ENCODE measurements at places on chromosomes 2 and 18. TPM values are rescaled to one million over a fixed set of nuclear protein-coding genes. Genes with fewer than 3 reads are reported as not detected.

Gene KCNG2
- not detected for total RNA-seq

Gene ARHGAP28
- 4.1 TPM for total RNA-seq

Gene ZNF514
- total RNA-seq: 49.2 TPM

DNA sequence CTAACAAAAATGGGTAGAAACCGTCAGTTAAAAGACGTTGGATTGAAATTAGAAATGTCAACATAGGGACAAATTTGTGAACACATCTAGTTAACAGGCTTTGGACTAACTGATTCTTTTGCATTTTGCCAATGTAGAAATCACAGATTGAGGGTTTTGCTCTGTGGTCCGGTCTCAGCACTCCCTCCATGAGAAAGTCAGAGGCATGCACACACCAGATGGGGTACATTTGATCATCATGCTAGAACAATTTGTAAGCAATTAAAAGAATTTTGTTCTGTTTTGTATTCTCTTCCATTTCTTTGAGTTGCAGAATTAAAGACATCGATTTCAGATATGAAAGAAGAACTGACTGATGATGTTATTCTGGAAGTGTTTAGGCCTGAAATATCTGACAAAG lies 179.1 kb upstream of the CCDC68 start:
- H3K27me3 ChIP-seq: no peaks in the 10 kb centered on the region
- no peaks in the 10 kb centered on the region for H3K36me3 ChIP-seq
- H3K4me3 ChIP-seq: no peak overlapping the region

- no peaks in the 10 kb centered on the region for H3K27me3 ChIP-seq
- no peaks in the 10 kb centered on the region for H3K36me3 ChIP-seq
- no peak overlapping the region for H3K27ac ChIP-seq
- H3K4me1 ChIP-seq: peaks cover 15% of the 10 kb centered on the region
Observed at GRCh38 chr2:64992990-64993389, 3.8 kb downstream of the SLC1A4 start.

DNA sequence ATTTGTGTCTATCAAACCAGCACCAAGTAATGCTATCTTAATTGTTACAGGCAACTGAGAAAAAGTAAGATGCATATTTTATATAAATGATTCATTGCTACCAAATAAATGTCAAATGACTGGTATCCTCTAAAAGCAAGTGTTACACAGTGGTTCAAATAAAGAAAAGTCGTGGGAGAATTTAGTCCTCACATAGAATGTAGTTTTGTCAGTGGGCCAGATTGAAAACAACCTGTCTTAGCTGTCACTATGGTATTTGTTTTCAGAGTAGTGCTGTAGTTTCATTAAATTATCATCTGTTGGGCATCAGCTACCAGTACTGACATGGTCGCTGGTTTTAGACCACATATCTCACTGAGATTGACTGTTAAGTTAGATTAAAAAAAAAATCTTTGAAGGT lies 10.2 kb upstream of the EIF2AK3 start:
- no peaks in the 10 kb centered on the region for H3K27me3 ChIP-seq
- no peaks in the 10 kb centered on the region for H3K36me3 ChIP-seq
- H3K4me1 ChIP-seq: no peaks in the 10 kb centered on the region

DNA sequence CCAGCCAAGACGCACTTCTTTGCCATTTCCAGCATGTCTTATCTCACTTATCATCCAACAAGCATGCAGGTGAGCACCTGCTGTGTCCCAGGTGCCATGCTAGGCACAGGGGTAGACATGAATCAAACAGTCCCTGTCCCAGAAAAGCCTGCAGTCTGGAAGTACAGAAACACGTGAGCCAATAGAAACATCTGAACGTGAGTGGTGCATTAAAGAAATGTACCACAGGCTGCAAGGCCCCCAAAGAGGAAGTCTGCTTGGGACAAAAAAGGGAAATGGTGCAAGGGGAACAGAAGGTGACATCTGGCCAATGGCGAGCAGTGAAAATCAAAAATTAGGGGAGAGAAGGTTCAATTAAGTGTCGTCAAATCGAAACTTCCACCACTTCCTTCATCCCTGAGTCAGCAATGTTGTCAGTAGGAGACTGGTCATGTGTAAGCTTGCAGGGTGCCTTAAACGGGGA lies 17.6 kb upstream of the TMEM247 start:
- no peak for DNase-seq
- H3K27me3 ChIP-seq: no peaks in the 10 kb centered on the region
- H3K4me3 ChIP-seq: no peak overlapping the region
- no peaks in the 10 kb centered on the region for H3K36me3 ChIP-seq
- H3K4me1 ChIP-seq: peaks cover 40% of the 10 kb centered on the region

DNA sequence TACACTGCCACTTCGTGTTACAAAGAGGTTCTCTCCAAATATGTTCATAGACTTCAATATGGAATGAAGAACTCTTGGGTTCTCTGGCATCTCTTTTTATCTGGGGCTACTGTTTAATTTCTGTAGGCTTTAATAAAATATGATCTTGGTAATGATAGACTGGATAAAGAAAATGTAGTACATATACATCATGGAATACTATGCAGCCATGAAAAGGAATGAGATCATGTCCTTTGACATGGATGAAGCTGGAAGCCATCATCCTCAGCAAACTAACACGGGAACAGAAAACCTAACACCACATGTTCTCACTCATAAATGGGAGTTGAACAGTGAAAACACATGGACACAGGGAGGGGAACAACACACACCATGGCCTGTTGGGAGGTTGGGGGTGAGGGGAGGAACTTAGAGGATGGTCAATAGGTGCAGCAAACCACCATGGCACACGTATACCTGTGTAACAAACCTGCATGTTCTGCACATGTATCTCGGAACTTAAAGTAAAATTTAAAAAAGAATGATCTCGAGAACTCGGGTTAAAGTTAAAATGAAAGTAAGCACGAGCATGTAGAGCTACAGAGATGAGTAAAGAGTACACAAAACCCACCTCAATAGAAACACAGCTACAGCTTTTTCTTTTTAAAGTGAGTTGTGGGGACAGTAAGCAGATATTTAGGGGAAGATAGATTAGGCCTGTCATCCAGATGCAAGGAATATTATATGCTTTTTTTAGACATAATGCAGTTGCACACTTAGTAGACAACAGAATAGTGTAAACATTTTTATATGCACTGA lies 102.3 kb downstream of the SGPP2 start:
- DNase-seq: no peak
- H3K36me3 ChIP-seq: no peaks in the 10 kb centered on the region
- H3K4me3 ChIP-seq: no peak overlapping the region
- no peaks in the 10 kb centered on the region for H3K4me1 ChIP-seq
- no peaks in the 10 kb centered on the region for H3K27me3 ChIP-seq

All from upper lobe of left lung (tissue), 6 donors.